ENCODE measurements at places on chromosomes 7 and 10. TPM values are rescaled to one million over a fixed set of nuclear protein-coding genes. Genes with fewer than 3 reads are reported as not detected.

- peak; percentile 63 for DNase-seq
These were observed 539 bp upstream of the MKLN1 start for GRCh38 chr7:131327049-131327625.

DNA sequence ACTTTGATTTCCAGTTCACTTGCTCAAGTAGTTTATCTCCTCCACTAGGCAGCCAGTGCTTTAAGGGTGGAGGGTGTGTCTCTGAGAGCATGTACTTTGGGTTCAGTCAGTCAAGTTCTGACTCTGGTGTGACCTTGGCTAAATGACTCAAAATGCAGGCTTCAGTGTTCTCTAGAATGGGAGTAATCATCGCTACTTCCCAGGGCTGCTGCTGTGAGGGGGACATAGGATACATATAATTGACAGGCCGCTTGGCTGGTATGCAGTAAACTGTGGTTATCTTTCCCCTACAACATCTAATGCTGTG lies 3.5 kb downstream of the PTPRE start:
- DNase-seq: no peak

SPDYE5 gene
- not detected for total RNA-seq

- no peak for DNase-seq
These were observed 36.2 kb downstream of the CHST3 start for GRCh38 chr10:72000073-72001032.

TDRD1 gene
- total RNA-seq: not detected

CUBN gene
- 0.67 TPM for total RNA-seq

- no peak for DNase-seq
These were observed 100.7 kb upstream of the CSTF2T start for GRCh38 chr10:51800121-51800520.

- DNase-seq: no peak
These were observed 54.1 kb upstream of the NCAPG2 start for GRCh38 chr7:158758586-158759244.

DNA sequence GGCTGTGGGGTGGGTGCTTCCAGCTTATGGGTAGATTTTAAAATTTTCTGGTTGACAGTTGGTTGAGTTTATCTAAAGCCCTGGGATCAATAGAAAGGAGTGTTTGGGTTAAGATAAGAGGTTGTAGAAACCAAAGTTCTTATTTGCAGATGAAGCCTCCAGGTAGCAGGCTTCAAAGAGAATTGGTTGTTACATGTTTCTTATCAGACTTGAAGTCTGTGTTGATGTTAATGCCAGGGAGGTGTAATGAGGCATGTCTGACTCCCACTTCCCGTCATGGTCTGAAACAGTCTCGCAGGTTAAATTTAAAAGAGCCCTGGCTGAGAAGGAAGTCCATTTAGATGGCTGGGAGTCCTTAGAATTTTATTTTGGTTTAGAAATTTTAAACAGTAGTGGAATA lies 165.2 kb upstream of the TMEM72 start:
- no peak for DNase-seq

- DNase-seq: peak; percentile 12
These were observed 33.5 kb upstream of the ENO4 start for GRCh38 chr10:116815641-116816415.

GRCh38 chr10:99938563-99938962 lies 71.2 kb downstream of the DNMBP start:
- DNase-seq: no peak

DNA sequence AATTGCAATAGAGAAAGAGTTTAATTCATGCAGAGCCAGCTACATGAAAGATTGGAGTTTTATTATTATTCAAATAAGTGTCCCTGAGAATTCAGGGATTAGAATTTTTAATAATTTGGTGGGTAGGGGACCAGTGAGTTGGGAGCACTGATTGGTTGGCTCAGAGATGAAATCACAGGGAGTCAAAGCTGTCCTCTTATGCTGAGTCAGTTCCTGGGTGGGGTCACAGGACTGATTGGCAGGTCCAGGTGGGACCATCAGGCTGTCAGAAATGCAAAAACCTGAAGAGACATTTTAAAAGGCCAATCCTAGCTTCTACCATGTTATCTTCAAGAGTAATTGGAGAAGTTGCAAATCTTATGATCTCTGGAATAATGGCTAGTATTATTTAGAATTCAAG lies 56.0 kb upstream of the KAT6B start:
- no peak for DNase-seq

GRCh38 chr10:71427246-71427645 lies 30.5 kb downstream of the CDH23 start:
- no peak for DNase-seq

GRCh38 chr7:108045154-108045553 lies 42.2 kb upstream of the LAMB1 start:
- DNase-seq: no peak

DNA sequence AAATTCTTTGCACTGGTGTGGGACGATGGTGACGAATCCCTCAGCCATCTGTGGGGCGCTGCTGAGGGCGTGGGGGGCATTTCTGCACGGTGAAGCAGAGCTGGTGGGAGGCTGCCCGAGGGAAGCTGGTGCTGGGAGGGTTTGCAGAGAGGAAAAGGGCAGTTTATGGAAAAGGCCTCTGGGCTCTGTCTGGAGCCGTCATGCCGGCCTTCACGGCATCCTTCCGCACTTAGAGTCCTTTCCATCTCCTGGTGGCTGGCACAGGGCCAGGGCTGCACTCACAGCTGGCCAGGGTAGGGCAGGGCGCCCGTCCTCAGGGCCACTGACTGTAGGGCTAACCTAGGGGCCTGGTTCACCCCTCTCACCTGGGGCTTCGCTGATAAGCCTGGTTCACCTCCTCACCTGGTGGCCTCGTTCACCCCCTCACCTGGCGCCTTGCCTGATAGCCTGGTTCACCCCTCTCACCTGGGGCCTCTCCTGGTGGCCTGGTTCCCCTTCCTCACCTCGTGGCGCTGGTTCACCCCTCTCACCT lies 598 bp upstream of the AMZ1 start:
- DNase-seq: no peak

- no peak for DNase-seq
These were observed 182.5 kb downstream of the SKAP2 start for GRCh38 chr7:26681819-26682418.

GRCh38 chr10:70295926-70296325 lies 12.1 kb upstream of the NPFFR1 start:
- no peak for DNase-seq

- DNase-seq: no peak
These were observed 66.4 kb downstream of the CDHR3 start for GRCh38 chr7:106029451-106029850.

SCIN gene
- not detected for total RNA-seq

TMEM229A gene
- total RNA-seq: not detected

DNA sequence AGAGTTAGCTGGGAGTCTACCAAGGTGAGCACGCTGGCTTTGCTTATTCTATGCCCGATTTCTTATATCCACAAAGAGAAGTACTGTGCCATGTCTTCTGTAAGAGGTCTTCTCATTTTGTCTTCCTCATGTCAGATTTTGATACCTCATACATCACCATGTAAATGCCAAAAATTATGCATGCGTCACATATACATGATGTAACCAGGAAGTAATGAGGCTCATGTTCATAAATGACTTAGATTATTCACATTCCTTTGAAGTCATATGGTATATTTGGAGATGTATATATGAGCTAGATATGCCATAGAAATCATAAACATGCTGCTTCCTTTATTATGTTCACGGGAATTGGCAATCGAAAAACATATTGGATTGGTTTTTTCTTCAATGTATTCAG lies 97.7 kb upstream of the CELF2 start:
- DNase-seq: no peak

- no peak for DNase-seq
These were observed 25.3 kb downstream of the ZSCAN25 start for GRCh38 chr7:99642027-99642426.

- DNase-seq: peak; percentile 34
These were observed 27.6 kb upstream of the NEUROG3 start for GRCh38 chr10:69600761-69601330.

DNA sequence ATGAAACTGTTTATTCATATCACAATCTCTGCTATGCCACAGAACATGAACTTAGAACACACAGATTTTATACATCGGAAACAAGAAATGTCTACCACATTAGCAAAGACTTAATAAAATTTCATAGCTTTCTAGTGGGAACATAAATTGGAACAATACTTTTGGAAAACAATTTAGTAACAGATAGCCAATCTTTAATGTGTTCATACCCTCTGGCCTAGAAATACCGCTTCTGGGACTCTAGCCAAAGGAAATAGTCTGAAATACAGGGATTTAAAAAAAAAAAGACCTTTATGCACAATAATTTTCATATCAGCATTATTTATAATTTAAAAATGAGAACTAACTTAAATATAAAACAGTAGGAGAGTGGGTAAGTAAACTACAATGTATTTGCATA lies 168.5 kb downstream of the PLXNA4 start:
- DNase-seq: no peak

- peak; percentile 67 for DNase-seq
These were observed 278.0 kb upstream of the KLF14 start for GRCh38 chr7:131011976-131012375.

GRCh38 chr10:103551619-103552602 lies 58.4 kb downstream of the NEURL1 start:
- no peak for DNase-seq

- no peak for DNase-seq
These were observed 94.9 kb downstream of the SVOPL start for GRCh38 chr7:138606236-138606635.

DNA sequence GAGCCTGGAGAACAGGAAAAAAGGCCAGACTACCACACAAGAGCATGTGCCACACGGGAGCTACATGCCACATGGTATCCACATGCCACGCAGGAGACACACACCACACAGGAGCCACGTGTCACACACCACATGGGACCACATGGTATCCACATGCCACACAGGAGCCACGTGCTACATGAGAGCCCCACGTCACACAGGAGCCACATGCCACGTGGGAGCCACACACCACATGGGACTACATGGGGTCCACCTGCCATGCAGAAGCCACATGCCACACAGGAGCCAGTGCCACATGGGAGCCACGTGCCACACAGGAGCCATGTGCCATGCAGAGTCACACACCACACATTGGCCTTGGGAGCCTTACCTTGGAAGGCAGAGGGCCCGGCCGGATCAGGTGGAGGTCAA lies 244.4 kb upstream of the PPP2R2D start:
- DNase-seq: no peak

AKR1C2 gene
- 28.0 TPM for total RNA-seq

GBX1 gene
- not detected for total RNA-seq

LEP gene
- total RNA-seq: not detected
